ENCODE measurements at places on chromosomes 7 and 10.
A peak's percentile ranks its signal among the peaks of the same experiment; 100 is the strongest.

- DNase-seq: no peak
Measured at GRCh38 chr7:28739128-28739527, 219.0 kb downstream of the TRIL start.

DNA sequence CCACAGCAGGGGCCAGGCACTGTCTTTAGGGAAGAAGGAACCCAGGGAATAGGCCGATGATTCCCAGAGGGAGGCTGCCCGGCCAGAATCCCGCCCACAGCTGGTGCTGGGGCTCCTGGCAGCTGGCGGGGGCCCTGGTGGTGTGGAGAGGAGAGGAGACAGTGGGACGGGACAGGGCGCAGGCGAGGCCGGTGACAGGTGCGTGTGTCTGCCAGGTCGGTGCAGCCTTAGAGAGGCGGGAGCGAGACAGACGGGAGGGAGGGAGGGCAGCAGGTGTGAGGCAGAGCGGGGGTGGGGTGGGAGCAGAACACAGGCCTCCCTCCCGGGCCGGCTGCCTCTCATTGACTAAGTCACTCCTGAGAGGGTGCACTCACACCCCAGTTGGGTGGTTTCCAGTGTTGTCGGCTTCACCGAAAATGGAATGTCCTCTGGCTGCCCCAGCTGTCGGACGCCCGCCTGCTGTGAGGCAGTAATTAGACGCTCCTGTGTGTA is 55.2 kb downstream of the ELFN1 start:
- DNase-seq: no peak

DNA sequence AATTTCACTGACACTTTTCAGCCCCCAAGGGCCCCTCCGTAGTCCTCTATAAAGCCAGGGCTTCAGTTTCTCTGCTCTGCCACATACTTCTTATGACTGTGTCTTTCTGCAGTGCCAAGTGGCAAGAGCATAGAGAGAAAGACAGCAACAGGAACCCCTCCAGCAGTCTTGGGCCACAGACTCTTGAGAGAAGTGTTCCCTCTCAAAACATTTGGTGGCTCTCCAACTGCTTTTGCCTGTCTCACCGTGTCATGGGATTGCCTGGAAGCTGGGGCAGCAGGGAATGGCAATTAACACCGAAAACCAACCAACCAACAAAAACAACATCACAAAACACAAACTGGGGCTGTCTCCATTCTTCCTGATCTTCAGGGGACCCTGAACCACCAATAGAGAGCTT is 73.8 kb upstream of the ELN start:
- no peak for DNase-seq

DNA sequence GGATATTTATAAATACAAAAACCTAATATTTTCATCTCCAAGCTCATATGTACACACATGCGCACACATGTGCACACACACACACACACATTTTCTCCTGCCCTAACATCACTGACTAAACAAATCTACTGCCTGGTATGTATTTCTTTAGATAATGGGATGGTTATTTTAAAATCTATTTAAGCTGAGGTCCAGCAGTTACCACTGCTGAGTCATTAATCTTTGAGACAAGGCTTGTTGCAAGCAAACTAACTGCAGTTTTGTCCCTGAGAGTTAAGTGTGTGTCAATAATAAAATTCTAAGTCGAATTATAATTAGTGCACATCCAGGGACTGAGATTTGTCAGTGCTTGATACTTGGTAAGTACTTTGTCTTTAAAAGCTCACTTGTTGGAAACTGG is 135.1 kb downstream of the VPS50 start:
- DNase-seq: no peak

GRCh38 chr7:3151784-3152183 is 108.1 kb upstream of the CARD11 start:
- no peak for DNase-seq

GRCh38 chr10:110802551-110803238 is 69.0 kb upstream of the PDCD4 start:
- no peak for DNase-seq

GRCh38 chr10:34697351-34698247 is 117.5 kb downstream of the PARD3 start:
- DNase-seq: no peak

DNA sequence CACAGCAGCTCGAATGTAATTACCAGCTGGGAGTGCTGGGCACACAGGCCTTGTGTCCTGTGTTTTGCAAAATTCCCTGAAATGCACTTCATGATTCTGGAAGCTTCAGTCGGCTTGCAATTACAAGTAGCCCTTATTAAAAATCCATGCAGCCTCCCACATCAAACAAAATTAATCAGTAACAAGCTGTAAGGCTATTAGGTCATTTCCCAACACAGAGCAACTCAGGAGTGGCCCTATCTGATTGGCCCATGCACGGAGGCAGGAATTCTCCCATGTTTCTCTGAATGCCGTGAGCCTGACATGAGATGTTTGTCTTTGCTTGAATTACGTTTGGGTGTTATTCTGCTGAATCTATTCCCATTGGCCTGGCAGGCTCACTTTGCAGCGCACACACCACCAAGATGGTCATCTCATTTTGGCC is 36.9 kb downstream of the FOXL3 start:
- no peak for DNase-seq

- DNase-seq: no peak
Measured at GRCh38 chr10:130399425-130399950, 263.3 kb downstream of the GLRX3 start.

- no peak for DNase-seq
Measured at GRCh38 chr7:105157278-105157677, 143.3 kb downstream of the KMT2E start.

GRCh38 chr10:60235001-60235400 is 154.7 kb downstream of the ANK3 start:
- no peak for DNase-seq

- DNase-seq: no peak
Measured at GRCh38 chr7:107506674-107507339, 37.0 kb downstream of the GPR22 start.

DNA sequence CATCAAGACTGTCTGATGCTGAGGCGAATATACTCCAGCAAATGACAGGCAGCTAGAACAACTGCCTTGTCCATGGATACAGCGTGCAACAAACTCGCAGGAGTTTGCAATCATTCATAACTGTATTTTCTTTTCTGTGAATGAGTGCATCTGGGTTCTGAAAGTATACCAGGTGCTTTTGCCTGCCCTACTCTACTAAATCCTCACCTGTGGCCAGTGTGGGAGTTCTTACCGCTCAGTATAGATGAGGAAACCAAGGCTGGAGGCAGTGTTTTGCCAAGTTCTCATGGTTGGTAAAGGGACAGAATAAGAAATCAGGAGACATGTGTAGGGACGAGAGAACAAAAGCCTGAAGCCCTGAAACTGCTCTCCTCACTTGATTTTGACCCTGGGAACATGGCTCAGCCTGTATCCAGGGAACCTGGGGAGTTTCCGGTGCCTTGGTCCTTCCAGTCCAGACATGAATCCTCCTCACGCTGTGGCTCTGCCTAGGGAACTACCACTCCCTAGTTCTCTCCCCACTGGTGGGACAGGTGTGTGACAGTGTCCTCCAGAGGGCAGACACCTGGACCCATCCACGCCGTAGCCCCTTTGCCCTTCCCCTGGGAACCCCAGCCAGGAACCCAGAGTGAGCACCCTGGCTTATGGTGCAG is 142.0 kb downstream of the CDH23 start:
- DNase-seq: no peak

GRCh38 chr7:27641581-27642230 is 21.0 kb downstream of the HIBADH start:
- DNase-seq: no peak

GRCh38 chr7:121331574-121331973 is 2.8 kb downstream of the WNT16 start:
- DNase-seq: no peak

DNA sequence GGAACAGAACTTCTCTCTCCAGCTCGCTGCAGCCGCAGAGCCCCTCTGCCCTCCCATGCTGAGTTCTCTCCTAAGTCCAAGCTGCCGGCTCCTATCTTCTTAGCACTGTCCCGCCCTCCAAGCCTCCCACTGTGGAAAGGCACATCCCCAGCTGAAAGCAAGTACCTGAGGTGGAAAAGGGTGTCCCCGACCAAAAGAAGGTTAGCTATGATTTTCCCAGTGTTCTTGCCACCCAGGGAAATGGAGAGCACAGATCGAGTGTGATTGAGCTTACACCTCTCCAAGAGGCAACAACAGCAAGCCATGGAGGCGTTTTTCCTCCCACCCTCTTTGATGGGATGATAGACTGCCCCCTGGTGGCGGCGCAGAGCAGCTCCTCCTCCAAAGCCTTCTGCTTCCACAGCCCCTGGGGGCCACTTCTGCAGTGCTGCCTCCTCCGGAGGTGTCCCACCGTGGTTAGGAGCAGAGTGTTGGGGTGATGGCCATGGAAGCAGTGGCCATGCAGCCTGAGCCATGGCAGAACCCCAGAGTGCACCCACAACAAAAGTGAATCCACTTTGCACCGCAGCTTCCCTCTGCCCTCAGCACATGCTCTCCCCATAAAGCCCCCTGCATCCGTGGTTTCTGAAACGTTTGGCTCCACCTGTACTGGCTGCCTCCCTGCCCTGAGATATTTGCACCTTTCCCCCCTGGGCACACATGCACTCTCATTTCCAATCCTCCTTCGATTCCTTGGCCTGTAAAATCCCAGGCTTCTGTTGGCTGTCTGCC is 143.1 kb upstream of the STK17A start:
- peak; percentile 62 for DNase-seq

GRCh38 chr10:7826971-7827370 is 8.7 kb downstream of the TAF3 start:
- no peak for DNase-seq

- DNase-seq: no peak
Measured at GRCh38 chr7:51620706-51621105, 304.1 kb upstream of the COBL start.

DNA sequence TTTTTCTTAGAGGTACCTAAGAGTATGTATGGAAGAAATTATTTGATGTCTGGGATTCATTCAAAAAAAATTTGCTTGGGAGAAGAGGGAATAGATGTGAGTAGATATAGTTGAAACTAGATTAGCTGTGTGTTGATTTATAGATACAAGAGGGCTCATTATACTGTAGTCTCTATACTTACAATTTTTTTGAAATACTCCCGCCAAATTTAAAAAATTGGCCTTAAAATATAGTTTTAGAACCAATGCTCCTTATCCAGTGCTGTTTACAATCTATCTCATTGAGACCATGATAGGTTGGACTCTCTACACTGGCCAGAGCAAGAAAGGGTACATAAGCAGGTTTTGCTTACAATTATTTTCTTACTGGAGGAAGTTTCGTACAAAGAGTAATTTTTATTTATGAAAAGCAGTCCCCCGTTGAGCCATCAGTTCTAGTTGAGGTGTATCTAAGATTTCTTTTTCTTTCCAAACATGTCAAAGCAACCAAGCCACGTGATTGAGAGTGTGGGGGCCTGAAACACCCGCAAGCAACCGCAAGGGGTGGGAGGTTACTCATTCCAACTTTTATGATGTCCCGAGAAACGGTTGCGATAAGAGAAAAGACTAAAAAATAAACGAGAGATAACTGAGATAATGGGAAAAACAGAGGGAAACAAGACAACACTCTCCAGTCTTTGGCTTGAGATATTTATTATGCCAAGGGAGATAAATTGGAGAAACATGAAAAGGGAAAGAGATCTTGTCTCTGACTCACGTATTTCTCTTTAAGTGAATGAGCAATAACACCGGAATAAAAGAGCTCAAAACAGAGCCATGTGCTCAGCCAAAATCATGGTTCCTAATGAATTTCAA is 729.2 kb downstream of the LRMDA start:
- no peak for DNase-seq

- no peak for DNase-seq
Measured at GRCh38 chr7:20293336-20293735, 37.4 kb upstream of the ITGB8 start.

- DNase-seq: no peak
Measured at GRCh38 chr7:15556339-15557105, 5.3 kb downstream of the AGMO start.

DNA sequence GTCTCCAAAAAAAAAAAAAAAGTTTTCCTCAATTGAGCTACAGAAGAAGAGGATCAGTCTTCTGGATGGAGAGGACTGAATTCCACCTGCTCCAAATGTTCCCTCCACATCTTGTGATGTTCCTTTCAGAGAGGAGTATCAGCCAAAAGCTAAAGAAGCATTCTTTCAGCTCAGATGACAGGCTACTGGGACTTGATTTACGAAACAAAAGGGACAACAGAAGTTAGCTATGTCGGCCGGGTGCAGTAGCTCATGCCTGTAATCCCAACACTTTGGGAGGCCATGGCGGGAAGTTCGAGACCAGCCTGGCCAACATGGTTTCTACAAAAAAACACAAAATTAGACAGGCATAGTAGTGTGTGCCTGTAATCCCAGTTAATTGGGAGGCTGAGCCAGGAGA is 7.4 kb downstream of the DAGLB start:
- DNase-seq: no peak

DNA sequence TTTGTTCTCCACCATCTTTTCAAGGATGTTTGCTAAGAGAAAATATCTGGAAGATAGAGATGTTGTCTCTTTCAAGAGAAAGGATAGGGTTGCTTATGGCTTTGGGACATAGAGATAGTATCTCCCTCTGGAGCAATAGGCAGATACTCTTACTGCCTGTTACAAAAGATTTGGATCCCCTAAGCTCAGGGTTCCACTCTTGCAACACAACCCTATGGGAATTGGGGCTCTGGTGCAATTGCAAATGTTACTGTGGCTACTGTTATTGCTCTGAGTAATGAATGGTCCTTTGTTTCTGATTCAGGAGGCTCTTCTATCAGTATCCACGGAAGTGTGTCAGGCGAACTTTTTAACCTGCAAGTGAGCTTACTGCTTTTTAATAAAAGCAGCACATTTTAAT is 88.8 kb downstream of the GPR85 start:
- no peak for DNase-seq

DNA sequence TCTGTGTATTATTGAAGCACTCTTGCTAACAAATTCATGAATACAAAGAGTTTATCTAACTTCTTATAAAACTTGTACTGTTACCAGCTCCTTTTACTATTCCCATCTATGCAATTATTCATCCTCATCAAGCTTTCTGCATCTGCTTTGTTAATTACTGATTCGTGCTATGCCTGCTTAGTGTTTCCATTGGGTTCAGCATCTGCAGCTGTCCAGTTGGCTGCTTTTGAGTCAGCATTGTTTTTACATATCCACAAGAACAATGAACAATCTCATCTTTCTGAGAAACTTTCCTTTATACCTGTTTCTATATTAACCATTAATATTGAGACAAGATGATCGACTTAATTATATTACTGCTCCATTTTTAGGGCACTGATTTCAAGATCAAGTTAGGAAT is 19.6 kb upstream of the ANLN start:
- DNase-seq: no peak

- no peak for DNase-seq
Measured at GRCh38 chr10:128854204-128854603, 612.8 kb upstream of the MGMT start.

GRCh38 chr7:156892081-156892800 is 742 bp downstream of the LMBR1 start:
- DNase-seq: peak; percentile 33

- DNase-seq: no peak
Measured at GRCh38 chr7:15352421-15353206, 209.2 kb downstream of the AGMO start.

GRCh38 chr10:116316503-116316902 is 7.7 kb upstream of the CCDC172 start:
- no peak for DNase-seq

GRCh38 chr10:27399871-27400270 is 104.2 kb upstream of the RAB18 start:
- no peak for DNase-seq

- DNase-seq: no peak
Measured at GRCh38 chr7:126486806-126487205, 765.9 kb downstream of the GRM8 start.

All from hematopoietic multipotent progenitor cell treated with erythropoietin and hydrocortisone succinate and interleukin-3 and kit ligand, for 15 days (in vitro differentiated cells).